ENCODE measurements at places on chromosomes 5 and 9.

DNA sequence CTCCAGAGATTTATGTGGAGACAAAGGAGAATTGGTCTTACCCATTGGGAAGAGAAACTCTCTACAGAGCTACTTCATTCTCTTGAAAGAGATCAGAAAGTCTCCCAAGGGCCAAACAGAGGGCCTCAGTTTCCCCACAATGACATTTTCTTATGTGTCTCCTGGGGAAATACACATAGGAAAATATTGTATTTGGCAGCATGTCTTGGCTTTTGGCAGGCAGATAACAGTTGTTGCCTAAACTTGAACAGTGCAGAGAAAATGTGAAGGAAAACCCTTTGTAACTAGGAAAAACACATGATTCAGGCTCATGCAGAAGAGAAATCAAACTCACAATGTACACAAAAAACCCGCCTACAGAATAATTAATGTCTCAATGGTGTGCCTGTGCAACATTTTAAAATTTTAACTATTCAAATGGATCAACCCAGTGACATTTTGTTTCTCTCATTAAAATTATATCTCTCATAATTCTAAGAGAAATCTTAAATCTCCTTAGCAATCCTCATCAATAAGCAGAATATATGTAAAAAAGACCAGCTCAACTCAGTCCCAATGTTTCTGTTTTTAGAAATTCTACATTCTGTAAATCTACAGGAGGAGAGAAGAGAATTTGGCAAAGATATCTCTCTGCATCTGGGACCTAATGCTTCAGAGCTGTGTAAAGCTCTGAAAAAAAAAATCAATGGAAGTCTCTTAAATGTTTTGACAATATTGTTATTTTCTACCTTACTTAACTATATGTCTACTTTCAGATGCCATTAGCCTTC, 205.1 kb downstream of the ADAMTSL1 start:
- DNase-seq: no peak

- peak; percentile 61 for DNase-seq
Observed at GRCh38 chr9:83538172-83538889, at the start of gene FRMD3. FRMD3 (minus strand) TSS chr9:83538401; CDS start chr9:83538231, 170 bp downstream.

GRCh38 chr5:159341906-159342310, 11.6 kb upstream of the IL12B start:
- DNase-seq: peak; percentile 96

- DNase-seq: no peak
Observed at GRCh38 chr5:33890131-33891032, 1.4 kb downstream of the ADAMTS12 start.

GRCh38 chr5:59517926-59518585, 375.5 kb downstream of the PDE4D start:
- DNase-seq: no peak

- no peak for DNase-seq
Observed at GRCh38 chr9:2676466-2676865, 40.8 kb upstream of the KCNV2 start.

- DNase-seq: peak; percentile 1
Observed at GRCh38 chr9:73370053-73370452, 218.4 kb downstream of the ANXA1 start.
